Islet precursor cell (in vitro differentiated cells): ENCODE measurements at places on chromosomes 12 and 14.

- DNase-seq: no peak
Observed at GRCh38 chr14:85572845-85573244, 42.9 kb downstream of the FLRT2 start.

DNA sequence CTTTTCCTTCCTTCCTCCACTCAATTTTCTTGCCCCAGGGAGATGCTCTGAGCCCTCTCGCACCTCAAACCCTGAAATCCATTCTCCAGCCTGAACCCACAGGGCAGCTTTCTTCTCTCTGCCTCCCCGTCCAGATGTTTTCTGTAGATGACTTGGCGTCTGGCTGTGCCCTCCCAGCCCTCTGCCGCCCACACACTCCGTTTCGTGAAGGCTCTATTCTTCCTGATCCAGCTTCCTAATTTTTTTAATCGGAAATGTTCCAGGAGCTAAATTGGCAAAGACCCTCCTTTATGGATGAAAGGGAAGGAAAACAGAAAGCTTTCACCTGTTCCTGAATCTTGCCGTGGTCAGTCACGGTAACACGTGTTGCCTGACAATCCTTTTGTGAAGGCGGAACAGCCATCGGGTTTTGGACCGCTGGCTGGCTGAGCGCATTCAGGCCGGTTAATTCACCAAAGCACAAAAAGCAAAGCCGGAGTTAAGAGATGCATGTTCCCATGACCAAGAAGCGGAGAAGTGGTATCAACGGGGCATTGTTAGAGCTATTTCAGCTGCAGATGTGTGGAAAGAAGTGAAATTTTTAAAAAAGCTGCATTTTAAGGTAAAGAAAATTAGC is 70.2 kb upstream of the FBRSL1 start:
- DNase-seq: no peak

DNA sequence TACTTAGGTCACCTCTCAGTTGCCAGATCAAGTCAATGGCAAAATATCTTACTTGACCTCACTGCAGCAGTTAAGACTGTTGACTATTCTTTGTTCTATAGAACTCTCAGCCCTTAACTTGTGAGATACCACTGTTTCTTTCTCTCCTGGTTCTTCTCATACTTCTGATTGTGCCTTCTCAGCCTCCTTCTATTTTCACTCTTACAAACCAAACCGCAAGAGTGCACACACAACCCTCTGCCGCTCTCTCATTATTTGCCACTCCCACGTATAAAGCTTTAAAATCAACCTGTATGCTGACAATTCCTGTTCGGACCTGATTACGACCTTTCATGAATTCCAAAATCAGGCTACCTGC is 4.5 kb downstream of the E2F7 start:
- peak; percentile 7 for DNase-seq

- DNase-seq: peak; percentile 88
Observed at GRCh38 chr12:56151672-56152131, 685 bp upstream of the MYL6B start.

DNA sequence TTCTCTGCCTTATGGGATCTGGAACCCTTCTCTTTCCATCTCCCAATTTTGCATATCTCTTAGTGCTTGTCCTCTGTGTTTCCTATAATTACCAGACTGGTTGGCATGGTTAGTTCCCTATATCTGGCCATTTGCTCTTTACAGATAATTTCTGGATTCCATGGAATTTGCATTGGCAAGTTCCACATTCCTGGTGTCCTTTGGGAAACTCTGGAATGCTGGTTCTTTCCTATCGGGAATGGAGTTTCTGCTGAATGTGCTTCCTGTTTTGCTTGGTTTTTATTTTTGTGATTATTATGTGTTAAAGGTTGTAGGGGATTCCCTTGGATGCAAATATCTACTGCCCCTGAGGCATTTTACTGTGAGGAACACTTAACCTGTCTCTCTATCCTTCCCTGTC is 193.0 kb upstream of the BTG1 start:
- no peak for DNase-seq

- DNase-seq: no peak
Observed at GRCh38 chr12:113173081-113173698, 12.1 kb downstream of the DDX54 start.

DNA sequence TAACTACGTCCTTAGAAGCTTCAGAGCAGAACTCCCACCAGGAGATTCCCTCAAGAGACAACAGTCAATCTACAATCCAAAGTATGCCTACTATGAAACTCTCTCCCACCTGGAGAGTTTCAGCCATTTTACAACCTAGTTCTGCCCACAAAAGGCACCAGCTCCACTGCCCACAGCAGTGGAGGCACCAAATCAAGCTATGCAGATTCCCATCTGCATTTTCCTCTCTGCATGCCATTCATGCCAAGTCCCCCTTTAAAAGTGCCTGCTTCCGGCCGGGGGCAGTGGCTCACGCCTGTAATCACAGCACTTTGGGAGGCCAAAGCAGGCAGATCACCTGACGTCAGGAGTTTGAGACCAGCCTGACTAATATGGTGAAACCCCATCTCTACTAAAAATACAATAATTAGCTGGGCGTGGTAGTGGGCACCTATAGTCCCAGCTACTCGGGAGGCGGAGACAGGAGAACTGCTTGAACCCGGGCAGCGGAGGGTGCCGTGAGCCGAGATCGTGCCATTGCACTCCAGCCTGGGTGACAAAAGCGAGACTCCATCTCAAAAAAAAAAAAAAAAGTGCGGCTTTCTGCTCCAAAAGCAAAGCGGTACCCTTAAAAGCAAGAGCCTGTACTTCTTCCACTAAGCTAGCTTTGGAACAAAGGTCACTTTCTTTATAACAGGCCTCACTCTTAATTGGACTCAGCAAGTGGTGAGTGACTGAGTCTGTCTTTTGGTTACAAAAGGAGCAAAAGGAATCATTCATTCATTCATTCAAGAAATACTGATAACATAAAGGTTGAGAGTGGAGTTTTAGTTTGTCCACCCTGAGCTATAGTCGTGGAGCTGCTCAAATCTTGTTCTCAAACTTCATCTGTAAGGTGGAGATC is 10.1 kb upstream of the DLGAP5 start:
- DNase-seq: peak; percentile 75

DNA sequence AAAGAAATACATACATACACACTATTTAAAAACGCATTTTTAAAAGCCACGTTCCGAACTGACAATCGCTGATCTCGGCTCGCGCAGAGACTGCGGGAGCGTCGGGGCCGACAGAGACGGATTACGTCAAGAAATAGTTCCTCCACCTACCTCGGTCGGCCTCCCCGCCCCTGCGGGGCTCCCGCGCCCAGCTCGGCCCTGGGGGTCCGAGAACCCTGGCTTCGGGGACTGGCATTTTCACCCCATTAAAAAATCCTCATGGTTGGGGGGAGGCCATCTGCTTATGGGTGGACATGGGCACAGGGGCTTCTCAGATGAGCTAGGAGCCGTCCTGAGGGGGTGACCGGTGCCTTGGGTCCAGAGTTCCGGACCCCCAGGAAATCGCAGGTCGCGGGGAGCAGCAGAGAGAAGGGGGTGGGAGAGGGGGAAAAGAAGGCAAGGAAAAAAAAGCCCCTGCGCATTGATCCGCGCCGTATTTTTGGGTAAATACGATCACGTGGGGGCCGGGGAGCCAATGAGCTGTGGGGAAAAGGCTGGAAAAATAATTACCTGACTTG is 324 bp upstream of the HOXC9 start:
- DNase-seq: peak; percentile 78

DNA sequence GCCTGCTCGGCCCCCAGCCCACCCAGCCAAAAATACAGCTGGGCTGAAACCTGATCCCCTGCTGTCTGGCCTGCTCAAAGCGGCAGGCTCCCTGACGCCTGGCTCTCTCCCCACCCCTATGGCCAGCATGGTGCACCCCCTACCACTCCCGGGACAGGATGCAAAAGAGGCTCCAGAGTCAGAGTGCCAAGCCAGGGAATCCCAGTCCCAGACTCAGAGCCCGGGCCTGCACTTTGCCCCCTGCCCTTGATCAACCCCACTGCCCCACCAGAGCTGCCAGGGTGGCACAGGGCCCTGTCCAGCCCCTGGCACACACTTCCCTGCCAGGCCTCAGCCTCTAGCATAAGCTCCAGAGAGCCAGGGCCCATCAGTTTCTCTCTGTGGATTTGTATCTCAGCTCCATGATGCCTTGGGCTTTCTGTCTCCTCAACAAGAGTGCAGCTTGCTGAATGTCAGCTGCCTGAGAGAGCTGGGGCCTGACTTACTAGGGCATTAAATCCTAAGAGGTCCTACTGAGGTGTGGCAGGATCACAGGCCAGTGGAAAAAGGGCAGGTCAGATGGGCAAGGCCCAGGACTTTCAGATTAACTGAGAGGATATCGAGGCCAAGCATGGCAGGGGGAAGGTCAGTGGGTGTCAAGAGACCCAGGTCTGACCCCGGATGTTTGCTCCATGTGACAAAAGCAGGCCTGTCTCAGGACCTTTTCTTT is 13.9 kb downstream of the ACVRL1 start:
- peak; percentile 64 for DNase-seq

DNA sequence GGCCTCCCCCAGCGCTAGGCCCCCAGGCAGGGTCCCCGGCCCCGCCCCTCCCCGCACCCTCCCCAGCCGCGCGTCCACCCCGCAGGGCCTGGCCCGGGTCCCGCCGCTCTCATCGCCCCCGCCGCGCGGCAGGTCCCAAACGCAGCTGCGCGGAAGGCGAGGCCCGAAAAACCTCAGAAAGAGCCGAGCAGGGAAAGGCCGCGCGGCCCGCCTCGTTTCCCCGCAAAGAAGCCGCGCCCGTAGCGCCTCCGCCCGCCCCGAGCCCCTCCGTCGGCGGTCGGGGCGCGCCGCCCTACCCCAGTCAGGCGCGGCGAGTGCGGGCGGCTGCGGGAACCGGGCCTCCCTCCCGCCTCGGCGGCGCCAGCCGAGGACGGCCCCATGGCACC is 324 bp downstream of the POLE start:
- DNase-seq: no peak

DNA sequence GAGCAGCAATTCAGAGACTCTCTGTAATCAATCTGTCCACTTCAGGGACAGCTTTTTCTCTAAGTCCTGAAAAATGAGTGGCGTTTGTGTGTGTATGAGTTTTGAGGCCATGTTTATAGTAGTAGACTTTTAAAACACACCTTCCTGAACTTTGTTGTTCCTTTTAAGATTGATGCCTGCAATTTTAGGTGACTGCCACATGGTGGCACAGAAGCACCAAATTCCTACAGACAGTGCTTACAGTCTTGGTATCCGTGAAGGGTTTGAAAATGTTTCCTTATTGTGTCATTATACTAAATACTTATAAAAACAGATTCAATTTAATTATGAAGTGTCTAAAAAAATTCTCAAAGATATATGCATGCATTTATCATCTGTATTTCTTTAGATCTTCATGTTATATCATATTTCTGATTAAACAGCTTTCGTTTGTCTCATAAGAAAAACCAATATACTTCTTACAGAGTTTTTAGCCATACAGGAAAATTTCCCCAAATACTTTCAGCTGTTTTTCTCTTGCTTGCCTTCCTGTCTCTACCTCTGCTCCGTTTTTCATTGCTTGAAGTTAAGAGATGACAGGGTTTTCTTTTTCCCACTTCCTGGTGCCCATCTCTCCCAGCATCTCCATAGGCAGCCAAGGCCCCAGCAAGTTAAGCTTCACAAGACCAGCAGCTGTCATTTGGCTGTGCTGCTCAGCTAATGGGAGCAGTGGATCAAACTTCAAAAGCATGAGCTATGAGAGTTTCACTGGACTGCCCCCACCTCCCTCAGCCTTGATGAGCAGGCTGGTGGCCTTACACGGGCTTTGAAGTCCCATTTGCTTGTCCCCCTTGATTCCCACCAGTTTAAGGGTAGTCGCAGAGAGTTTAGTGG is 259.6 kb downstream of the AKAP6 start:
- DNase-seq: no peak

DNA sequence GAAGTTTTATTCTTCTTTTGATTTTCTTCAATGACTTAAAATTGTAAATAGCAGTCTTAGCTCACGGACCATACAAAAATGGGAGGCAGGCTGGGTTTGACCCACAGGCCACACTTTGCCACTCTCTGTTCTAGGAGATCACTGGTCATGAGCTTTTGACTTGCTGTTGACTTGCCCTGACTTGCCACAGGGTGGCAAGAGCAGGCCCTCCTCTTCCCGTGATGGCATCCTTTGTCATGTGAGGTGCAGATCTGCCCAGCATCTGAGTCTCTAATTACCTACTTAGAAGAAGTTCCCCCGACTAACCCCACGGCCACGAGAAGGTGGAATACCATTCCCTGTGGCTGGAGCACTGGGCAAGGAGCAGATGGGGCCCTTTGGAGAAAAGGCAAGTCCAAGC is 81.0 kb upstream of the SCAF11 start:
- no peak for DNase-seq

- no peak for DNase-seq
Observed at GRCh38 chr14:54278087-54278486, 118.7 kb upstream of the CDKN3 start.

DNA sequence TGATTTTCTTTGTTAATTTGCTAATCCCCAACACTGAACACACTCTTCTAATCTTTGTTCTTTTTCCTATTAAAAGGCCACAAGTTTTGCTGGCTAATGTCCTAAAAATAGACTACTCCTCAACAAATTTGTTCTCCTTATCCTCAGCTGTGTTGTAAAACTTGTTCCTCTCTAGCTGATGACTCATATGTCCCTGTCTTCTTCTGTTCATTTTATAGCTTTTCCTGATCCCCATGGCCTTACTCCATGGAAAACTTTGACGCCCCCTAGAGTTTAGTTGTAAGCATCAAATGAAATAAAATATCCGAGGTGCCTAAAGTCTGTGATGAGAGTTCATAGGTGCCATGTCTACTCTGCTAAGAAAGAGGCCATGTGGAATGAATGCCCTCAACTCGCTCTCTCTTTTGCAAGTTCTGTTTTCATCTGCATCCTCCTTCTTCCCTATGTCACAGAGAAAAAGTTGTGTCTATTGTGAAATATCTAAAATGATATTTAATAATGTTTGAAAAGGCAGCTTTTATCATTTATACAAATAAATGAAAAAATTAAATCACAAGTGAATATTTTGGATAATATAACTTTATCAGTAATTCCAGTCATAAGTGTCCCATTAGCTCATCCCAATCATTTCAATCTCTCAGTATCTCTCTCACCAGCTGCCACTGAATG is 237.9 kb downstream of the IPO8 start:
- DNase-seq: no peak

DNA sequence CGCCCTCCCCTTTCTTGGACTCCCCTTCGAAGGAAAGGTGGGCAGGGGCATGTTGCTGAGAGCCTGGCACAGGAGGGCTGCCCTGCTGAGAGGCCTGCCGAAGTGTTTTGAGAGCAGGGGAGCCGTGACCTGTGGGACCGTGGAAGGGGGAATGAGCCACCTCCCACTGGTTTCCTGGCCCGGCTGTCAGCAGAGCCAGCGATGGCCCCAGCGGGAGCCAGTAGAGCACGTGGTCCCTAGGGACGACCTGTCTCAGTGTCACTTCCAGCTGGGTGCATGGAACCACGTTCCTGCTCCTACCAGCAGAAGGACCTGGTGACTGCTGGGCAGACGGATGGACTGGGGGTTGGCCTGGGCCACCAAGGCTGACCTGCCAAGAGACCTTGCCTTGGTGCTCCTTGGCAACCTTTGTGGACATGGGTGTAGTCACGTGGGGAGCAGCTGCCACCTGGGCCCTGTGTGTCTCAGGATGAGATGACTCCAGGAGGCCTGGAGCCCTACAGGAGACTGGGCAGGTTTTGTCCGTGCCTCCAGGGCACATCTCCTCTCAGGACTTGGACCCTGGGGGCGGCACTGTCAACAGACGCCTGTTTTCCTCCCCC is 34.6 kb downstream of the BEGAIN start:
- DNase-seq: no peak

- no peak for DNase-seq
Observed at GRCh38 chr14:98507264-98507663, 764.7 kb downstream of the BCL11B start.
